Osteoblast (primary cell): ENCODE measurements at places on chromosomes 3 and 15. TPM values are rescaled to one million over a fixed set of nuclear protein-coding genes. Genes with fewer than 3 reads are reported as not detected.
A peak's percentile ranks its signal among the peaks of the same experiment; 100 is the strongest.

- DNase-seq: no peak
Observed at GRCh38 chr3:133274477-133274876, 125.4 kb upstream of the BFSP2 start.

GRCh38 chr3:123789760-123790159, 94.4 kb downstream of the MYLK start:
- DNase-seq: peak; percentile 31

DNA sequence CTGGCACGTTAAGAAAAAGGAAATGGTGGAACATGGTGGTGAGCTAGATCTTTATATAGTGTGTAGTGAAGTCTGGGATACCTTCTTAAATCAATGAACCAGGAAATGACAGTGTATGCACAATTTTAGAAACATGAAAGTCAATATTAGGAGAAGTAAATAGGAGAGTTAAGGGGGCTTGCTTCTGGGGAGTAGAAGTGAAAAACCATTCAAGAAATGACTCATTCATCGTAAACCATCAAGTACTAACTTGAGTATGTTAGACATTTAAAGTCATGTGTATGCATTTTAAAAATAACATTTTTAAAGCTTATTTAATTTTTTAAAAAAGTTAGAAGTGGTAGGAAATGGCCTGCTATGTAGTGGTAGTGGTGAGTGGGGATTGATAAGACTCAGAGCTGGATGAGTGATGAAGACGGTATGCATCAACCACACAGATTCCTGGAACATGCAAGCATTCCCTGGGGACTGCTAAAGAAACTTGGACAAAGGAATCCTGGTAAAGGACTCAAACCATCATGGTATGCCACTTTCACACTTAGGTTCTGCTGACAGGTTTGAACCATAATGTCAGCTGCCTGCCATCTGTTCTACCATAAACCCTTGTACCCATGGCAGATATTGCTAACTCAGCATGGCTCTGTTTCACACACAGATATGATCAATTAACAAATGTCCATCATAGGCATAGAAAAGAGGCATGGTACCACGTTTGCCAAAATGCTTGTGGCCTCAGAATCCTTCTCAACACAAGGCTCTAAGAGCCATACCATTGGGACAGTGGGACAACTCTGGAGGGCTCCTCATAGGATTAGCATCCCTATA, 28.9 kb upstream of the MITF start:
- DNase-seq: peak; percentile 85

DNA sequence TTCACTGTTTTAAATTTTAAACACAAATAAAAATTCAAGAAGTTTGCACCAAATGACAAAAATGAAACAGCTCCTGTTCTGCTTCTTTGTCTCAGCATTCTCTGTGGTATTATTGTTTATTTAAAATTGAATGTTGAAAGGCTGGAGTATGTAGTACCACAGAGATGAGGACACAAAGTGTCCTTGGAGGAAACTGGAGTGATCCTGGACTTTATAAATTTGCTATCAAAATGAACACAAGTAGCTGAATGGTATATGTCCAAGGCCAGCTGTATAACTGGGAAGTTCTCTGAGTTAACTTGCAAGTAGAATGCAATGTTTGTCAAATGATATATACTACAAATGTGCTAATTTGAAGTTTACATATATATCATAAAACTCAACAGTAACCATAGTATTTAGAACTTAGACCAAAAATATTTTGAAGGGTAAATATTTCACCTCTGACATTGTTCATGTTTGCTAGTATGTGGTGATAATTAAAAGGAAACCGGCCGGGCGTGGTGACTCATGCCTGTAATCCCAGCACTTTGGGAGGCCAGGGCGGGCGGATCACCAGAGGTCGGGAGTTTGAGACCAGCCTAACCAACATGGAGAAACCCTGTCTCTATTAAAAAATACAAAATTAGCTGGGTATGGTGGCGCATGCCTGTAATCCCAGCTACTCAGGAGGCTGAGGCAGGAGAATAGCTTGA, 12.3 kb downstream of the BTLA start:
- peak; percentile 13 for DNase-seq

GRCh38 chr3:70855149-70855548, 542.7 kb upstream of the MDFIC2 start:
- no peak for DNase-seq

Gene INKA1
- total RNA-seq: 5.8 and 6.5 TPM in 2 replicates

Gene MASP1
- 1.2 and 1.4 TPM in 2 replicates for total RNA-seq
